Lower lobe of right lung (tissue), 2 donors: ENCODE measurements at places on chromosomes 7 and 10. TPM values are rescaled to one million over a fixed set of nuclear protein-coding genes. Genes with fewer than 3 reads are reported as not detected.
A peak's percentile ranks its signal among the peaks of the same experiment; 100 is the strongest.

Gene IFIT2
- total RNA-seq = 64.8 TPM

Gene FRMPD2
- total RNA-seq = 5.3 TPM

DNA sequence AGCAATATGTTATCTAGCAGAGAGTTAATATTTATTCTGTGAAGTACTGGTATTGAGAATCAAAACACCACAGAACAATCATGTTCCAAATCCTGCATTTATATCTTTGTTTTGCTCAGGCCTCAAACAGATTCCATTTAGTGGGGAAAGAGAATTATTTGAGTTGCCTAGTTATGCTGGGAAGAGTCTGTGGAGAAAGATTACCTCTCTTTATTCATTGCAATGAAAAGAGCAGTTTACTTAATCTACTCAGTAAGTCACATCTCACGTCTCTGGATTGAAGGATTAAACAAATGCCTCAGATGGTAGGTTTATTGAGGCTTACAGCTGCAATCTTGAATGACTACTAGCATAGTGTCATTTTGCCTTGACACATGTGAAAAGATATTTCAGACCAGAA is 76.4 kb downstream of the RUNDC3B start:
- DNase-seq = no peak
- H3K4me1 ChIP-seq = no peaks in the 10 kb centered on the region
- H3K36me3 ChIP-seq = no peaks in the 10 kb centered on the region
- H3K27me3 ChIP-seq = no peaks in the 10 kb centered on the region

GRCh38 chr7:77655836-77656455 is 40.3 kb upstream of the RSBN1L start:
- H3K27me3 ChIP-seq = no peaks in the 10 kb centered on the region
- DNase-seq = no peak
- H3K4me3 ChIP-seq = no peak overlapping the region
- H3K4me1 ChIP-seq = no peaks in the 10 kb centered on the region

- no peaks in the 10 kb centered on the region for H3K36me3 ChIP-seq
- H3K27me3 ChIP-seq = peaks cover 10% of the 10 kb centered on the region
- no peak overlapping the region for H3K4me3 ChIP-seq
- no peak overlapping the region for H3K27ac ChIP-seq
- peaks cover 32% of the 10 kb centered on the region for H3K4me1 ChIP-seq
- DNase-seq = no peak
Measured at GRCh38 chr10:132455441-132455971, 58.5 kb downstream of the PWWP2B start.

- H3K36me3 ChIP-seq = peaks cover 43% of the 10 kb centered on the region
- no peaks in the 10 kb centered on the region for H3K27me3 ChIP-seq
- H3K4me3 ChIP-seq = peak overlapping the region; percentile 50
- DNase-seq = peak; percentile 60
- H3K27ac ChIP-seq = peak overlapping the region; percentile 57
- no peaks in the 10 kb centered on the region for H3K4me1 ChIP-seq
Measured at GRCh38 chr7:4792537-4793126, 17.2 kb downstream of the AP5Z1 start.

- H3K27me3 ChIP-seq = no peaks in the 10 kb centered on the region
- H3K36me3 ChIP-seq = no peaks in the 10 kb centered on the region
- no peak overlapping the region for H3K4me3 ChIP-seq
- no peaks in the 10 kb centered on the region for H3K4me1 ChIP-seq
- H3K27ac ChIP-seq = no peak overlapping the region
- no peak for DNase-seq
Measured at GRCh38 chr10:76881477-76882220, 756.0 kb downstream of the KCNMA1 start.

DNA sequence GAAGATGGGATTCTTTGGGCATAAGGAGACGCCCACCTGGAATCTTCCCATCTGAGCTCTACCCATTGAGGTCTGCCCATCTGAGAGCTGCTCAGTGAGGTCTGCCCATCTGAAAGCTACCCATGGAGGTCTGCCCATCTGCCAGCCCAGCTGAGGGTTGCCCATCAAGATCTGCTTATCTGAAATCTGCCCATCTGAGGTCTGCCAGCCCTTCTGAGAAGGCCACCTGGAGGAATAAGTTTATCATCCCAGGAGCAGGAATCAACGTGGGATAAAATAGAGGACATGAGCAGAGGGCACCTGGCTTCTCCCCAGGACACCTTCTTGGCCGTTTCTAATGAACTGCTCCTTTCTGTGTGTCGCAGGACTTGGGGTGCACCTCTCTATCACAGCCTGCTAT is 35.3 kb upstream of the PDZD8 start:
- no peak overlapping the region for H3K4me3 ChIP-seq
- no peak for DNase-seq
- H3K36me3 ChIP-seq = no peaks in the 10 kb centered on the region
- no peaks in the 10 kb centered on the region for H3K27me3 ChIP-seq

DNA sequence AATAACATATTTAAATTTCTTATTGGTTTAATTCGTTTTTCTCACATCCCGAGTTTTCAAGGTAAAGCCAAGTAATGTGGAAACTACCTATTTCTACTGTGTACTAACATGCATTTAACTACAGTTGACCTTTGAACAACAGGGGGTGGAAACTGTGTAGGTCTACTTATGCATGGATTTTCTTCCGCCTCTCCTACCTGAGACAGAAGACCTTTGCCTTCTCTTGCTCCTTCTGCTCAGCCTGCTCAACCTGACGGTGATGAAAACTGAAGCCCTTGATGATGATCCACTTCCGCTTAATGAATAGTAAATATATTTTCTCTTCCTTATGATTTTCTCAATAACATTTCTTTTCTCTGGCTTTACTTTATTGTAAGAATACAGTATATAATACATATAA is 18.5 kb downstream of the MEOX2 start:
- no peaks in the 10 kb centered on the region for H3K4me1 ChIP-seq
- H3K4me3 ChIP-seq = no peak overlapping the region
- no peak for DNase-seq
- no peak overlapping the region for H3K27ac ChIP-seq
- H3K27me3 ChIP-seq = no peaks in the 10 kb centered on the region
